ENCODE measurements at places on chromosomes 6 and 20.

- peak; percentile 23 for DNase-seq
Measured at GRCh38 chr6:40907198-40907701, 131.8 kb downstream of the UNC5CL start.

DNA sequence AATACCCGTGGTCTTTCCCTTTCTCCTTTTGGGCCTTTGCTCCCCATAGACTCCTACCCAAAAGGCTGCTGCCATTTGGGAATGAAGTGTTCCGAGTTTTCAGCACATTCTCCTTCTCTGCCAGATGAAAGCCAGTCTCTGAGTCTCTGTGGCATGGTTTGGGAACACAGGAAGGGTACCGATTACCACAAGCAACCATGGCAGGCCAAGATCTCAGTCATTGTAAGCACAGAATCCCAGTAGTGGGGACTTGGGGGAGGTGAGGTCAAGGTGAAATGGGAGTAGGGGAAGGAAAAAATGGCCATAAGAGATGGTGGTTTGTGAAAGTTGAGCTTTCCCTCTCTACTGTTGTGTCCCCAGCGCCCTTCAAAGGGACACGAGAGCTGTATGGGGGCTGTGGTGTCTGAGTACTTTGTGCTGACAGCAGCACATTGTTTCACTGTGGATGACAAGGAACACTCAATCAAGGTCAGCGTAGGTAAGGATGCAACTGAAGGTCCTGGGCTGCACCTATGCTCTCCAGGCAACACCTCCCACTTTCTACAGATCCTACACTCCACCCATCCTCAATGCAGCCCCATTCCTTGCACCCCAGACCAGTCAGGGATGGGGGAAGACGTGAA lies 4.1 kb downstream of the CFB start:
- no peak for DNase-seq

- DNase-seq = no peak
Measured at GRCh38 chr6:147853574-147853973, 345.1 kb downstream of the SAMD5 start.

GRCh38 chr20:9412309-9412708 lies 102.1 kb upstream of the LAMP5 start:
- no peak for DNase-seq

DNA sequence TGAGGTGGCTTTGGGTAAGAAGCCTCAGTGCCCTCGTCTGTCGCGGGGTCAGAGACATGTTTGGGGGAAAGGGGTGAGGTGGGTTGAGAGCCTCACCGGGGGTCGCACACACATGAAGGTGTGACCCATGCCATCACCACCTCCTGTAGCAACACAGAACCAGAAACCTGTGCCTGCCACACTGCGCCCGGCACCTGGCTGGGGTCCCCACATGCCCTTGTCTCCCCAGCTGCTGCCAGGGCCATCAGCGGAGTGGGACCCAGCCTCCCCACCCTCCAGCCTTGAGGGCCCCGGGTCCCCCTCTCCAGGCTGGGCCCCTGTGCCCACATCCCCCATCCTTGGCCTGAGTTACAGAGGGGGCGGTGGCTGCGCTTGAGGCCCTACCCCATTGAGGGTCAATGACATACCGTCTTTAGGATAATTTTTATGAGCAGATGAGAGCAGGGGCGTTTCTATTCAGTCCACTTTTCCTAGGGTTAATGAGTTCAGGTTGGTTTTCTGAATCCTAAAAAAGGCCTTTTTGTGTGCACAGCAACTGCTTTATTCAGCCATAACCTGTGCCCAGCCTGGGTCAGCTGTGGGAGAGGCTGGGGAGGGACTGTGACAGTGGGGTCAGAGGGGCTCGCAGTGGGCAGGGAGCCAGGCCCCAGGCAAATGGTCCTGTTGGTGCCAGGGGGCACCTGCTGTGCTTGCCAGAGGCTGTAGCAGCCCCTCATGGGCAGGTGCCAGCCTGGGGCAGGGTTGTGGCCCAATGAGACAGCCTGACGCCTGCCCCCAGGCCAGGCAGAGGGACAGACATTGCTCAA lies 19.4 kb downstream of the APCDD1L start:
- no peak for DNase-seq

DNA sequence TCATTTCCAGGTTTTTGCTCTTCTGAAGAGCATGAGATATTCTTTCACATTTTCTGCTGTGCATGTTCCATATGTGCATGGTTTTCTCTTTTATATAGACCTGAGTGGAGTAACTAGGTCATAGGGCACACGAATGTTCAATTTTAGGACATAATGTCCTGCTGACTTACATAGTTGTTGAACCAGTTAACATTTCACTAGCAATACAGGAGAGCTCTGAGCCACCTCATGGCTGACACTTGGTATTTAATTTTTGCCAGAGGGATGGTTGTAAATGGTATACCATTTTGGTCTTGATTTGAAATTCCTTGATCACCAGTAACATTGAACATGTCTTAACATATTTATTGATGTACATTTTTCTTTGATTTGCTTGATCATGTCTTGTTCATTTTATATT lies 38.3 kb downstream of the IGF2R start:
- DNase-seq = no peak

DNA sequence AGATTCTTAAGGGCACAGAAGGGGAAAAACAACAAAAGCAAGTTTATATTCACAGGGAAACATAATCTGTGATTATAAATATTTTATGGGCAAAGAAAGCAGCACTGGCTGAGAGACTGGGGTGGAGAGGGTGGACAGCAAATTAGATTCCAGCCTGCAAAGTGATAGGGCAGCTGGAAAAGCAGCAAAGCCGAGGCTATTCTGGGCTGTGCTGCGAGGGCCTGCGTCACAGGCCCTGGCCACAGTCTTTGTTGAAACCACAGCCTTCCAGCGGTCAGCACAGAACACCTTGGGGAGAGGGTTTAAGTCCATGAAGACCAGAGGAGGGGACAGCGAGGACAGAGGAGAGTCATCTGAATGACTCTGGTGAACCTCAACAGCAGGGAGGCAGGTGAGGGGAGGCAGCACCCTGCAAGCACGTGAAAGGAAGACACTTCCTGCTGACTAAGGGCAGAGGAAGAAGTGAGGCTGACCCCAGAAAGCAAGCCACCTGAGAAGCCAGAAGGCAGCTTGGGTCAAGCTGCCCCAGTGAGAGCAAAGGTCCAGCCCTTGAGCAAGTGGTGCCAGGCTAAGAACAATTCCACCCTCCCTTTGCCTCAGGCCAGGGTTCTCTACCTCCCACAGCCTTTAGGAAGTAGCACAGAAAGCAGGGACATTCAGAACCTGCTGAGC lies 17.1 kb downstream of the MRPL14 start:
- DNase-seq = no peak

DNA sequence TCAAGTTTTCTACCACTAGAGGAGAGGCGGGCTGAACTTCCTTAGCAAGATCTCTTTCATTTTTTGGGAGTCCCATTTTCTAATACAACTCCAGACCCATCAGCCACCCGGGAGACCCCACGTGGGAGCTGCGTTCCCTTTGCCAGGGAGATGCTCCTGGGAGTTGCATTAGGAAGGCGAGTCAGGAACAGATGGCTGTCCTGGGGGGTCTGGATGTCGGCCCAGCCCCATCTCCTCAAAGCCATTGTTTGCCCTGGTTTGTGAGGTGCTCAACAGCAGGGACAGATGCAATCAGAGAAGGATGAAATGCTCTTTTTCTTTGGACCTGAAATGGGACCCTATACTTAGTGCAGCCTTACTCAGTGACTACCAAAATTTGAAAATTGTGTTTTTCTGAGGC lies 39.4 kb downstream of the CARMIL1 start:
- DNase-seq = peak; percentile 12

DNA sequence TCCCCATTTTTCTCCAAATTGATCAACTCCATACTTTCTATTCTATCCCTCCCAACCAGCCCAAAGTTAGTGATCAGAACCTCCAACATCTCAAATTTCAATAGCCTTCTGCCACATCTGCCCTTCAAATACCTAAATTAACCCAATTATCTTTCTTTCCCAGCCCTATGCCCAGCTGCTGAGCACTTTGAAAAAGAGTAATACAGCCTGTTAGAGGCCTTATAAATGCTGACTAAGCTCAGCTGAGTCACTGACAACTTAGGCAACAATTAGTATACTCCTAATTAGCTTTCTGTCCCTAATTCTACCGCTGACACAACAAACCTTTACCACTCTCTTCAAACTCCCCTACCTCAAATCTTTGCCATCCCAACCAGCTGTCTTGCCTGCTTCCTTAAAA lies 23.5 kb downstream of the RUNX2 start:
- DNase-seq = no peak

- DNase-seq = peak; percentile 43
Measured at GRCh38 chr20:61254881-61255626, 3.0 kb downstream of the CDH4 start.

DNA sequence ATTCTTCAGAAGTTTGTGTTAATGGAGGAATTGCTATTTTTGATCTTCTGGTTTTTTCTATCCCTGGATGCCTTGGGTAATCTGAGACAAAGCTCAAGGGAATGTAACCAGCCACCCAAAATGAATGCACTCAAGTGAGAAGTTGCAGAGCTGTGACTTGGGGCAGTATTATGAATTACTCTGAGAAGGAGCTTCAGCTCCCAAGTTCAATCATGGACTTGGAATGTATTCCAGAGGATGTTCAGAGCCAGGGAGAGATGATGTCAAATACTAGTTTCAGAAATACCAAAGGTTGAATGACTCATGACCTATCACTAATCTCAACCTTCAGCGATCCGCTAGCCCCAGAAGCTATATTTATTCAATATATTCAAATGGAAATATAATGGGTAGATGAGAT lies 375.2 kb upstream of the PLCB4 start:
- DNase-seq = peak; percentile 85

- DNase-seq = no peak
Measured at GRCh38 chr20:56522311-56522710, 2.2 kb upstream of the FAM209A start.

- no peak for DNase-seq
Measured at GRCh38 chr20:62044631-62045030, 21.1 kb downstream of the TAF4 start.

DNA sequence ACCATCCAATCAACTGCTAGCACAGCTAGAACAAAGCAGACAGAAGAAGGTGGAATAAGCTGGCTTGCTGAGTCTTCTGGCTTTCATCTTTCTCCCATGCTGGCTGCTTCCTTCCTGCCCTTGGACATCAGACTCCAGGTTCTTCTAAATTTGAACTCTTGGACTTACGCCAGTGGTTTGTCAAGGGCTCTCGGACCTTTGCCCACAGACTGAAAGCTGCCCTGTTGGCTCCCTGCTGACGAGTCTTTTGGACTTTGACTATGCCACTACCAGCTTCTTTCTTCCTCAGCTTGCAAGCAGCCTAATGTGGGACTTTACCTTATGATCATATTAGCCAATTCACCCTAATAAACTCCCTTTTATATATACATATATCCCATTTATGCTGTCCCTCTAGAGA lies 164.1 kb upstream of the GJE1 start:
- no peak for DNase-seq

GRCh38 chr6:145964948-145965366 lies 799 bp upstream of the SHPRH start:
- DNase-seq = no peak

GRCh38 chr6:71262914-71263313 lies 25.7 kb upstream of the OGFRL1 start:
- no peak for DNase-seq

DNA sequence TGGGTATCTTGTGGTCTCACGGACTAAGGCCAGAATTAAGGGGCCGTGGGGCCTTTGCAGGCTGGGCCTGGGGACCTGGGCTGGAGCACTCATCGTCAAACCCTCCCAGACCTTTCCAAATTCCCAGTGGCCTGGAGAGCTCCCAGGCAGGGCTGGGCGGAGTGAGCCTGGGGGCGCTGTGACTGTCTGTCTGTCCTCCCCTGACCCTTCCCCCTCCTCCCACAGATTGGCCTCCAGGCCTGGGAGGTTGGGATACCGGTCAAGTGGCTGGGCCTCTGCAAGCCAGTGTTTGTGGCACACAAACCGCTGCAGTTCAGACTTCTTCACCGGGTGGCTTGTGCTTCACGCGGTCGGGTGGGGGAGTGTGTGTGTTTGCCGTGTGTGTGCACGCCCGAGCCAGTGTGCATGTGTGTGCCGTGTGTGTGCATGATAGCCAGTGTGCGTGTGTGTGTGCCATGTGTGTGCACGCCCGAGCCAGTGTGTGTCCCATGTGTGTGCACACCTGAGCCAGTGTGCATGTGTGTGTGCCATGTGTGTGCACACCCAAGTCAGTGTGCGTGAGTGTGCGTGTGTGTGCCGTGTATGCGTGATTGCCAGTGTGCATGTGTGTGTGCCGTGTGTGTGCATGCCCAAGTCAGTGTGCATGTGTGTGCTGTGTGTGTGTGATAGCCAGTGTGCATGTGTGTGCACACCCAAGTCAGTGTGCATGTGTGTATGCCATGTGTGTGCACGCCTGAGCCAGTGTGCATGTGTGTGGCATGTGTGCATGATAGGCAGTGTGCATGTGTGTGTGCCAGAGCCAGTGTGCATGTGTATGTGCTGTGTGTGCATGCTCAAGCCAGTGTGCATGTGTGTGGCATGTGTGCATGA lies 6.3 kb downstream of the RBBP8NL start:
- DNase-seq = no peak

DNA sequence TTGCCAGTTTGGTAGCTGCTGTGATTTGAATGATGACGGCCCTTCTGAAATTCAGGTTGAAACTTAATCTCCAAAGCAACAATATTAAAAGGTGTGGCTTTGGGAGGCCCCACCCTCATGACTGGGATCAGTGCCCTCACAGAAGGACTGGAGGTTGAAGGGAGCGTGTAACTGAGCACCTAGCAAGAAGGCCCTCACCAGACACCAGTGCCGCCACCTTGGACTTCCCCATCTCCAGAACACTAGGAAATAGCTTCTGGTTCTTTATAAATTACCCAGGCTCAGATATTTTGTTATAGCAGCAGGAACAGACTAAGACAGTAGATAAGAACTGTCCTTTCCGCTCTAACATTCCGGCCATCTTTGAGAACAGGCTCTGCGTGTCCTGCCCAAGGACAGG lies 243.1 kb downstream of the DLL1 start:
- no peak for DNase-seq

DNA sequence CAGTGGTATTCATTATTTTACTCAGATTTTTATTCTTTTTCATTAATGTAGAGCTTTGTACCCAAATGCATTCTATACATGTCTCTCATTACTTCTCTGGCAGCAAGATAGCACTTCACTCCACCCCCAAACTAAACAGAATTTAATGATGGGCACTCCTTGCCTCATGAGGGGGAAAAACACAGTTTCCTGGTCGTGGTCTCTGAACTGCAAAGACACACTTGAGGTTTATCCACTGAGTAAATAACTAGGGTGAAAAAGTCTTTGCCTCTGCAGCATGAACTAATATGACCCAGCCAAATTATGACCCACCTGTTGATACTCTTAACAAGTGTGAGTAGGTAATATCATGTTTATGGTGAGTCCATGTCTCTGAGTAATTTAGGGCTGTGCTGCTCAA lies 785.2 kb upstream of the FLRT3 start:
- no peak for DNase-seq

- no peak for DNase-seq
Measured at GRCh38 chr6:41343641-41344187, 8.3 kb downstream of the NCR2 start.

- DNase-seq = peak; percentile 76
Measured at GRCh38 chr6:134510142-134510541, 192.2 kb upstream of the SGK1 start.

DNA sequence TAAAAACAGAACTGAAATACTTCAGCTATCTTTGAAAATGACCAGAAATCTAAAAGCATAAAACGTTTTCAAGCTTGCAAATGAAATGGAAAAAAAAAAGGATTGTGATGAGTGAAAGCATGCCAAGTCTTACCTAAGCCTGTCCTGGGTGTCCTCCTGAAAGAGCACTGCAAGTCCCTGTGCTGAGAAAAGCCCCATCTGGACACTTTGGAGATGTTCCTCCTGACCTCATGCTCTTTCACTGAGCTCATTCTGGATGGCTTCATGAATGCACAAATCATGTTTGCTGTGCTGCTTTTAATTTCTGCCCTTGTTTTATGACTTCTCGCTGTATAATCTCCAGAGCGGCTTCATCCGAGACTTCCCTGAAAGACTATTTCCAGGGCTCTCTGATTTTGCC lies 136.0 kb downstream of the SOD2 start:
- DNase-seq = no peak
